Skeletal muscle cell (primary cell): ENCODE measurements at places on chromosomes 2 and 18.

DNA sequence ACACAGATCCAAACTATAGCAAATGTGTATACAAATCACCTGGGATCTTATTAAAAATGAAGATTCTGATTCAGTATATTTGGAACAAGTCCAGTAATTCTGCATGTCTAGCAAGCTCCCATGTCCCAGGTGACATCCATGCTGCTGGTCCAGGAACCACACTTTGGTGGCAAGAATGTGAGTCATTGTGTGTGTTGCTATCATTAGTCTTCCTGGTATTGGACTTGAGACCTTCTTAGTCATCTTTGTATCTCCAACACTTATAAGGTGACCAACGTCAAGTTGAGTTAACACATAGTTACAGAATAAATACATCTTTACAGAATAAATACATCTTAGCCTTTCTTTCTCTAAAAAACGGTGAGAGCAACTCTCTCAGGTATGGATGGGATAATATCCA, 107.9 kb upstream of the NDUFV2 start:
- DNase-seq = no peak

GRCh38 chr2:214519258-214519818, 108.5 kb downstream of the VWC2L start:
- DNase-seq = no peak

DNA sequence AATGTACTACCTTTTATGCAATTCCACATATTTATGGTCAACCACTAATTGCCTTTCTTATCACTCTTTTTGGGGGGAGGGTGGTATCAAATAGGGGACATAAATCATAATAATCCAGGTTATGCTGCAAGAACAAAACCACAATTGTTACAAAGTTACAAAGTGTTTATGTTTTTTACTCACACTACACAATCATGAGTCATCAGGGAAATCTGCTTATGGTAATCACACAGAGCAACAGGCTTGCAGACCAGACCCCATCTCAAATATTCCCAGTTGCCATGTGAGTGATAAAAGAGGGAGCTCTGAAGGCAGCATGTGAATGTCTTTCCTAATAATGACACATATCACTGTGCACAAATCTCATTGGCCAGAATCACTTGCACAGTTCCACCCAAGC, 304.7 kb upstream of the TMEFF2 start:
- DNase-seq = peak; percentile 40

DNA sequence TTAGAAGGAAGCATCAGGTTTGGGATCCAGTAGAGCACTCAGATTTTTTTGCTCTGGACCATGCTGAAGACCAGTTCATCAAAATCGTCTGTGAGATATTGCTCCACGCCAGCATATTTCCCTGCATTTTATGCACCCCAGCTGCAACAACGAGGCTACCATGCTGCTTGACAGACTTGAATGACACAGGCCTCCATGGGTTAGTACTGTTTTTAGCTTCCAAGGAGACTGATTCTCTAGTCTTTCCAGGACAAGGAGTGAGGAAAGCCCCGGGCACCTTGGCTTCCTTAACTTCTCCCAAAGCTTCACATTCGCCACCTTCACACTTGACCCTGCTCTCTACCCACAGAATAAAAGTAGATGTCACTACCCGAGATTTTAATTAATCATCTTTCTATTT, 17.5 kb downstream of the BOD1L2 start:
- DNase-seq = no peak

DNA sequence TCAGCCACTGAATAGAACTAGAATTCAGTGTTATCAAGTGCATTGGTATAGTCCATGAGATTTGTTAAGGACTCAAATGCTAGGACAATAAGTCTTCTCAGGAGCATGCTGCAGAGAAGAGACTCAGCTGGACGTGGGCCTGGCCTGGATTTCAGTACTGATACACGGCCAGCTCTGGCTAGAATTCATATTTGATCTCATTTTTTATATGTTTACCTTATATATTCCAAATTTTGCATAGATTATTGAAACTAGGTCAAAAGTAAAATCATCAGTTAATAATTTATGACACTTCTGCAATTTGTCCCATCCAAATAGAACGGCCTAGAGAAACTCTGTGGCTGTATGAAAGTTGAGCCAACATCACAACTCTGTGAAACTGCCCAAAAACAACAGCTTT, 262.0 kb downstream of the DLGAP1 start:
- DNase-seq = no peak

- no peak for DNase-seq
These were observed 183.5 kb upstream of the GCFC2 start for GRCh38 chr2:75894170-75894569.

DNA sequence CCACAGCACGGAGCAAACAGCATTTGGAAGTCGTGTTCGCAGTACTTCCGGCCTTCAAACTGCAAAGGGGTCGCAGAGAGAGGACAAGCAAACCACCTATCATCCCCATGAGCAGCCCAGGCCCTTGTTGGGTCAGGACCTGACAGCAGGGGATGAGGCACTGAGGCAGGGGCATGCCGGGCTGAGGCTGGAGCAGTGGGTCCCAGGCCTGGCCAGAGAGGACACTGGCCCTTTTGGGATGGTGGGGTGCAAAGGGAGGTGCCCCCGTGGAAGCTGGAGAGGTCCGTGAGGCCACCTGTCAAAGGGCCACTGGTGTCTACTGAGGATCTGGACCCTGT, 8.9 kb downstream of the GPR17 start:
- DNase-seq = no peak

GRCh38 chr18:44729631-44730101, 49.0 kb downstream of the SETBP1 start:
- DNase-seq = peak; percentile 59

DNA sequence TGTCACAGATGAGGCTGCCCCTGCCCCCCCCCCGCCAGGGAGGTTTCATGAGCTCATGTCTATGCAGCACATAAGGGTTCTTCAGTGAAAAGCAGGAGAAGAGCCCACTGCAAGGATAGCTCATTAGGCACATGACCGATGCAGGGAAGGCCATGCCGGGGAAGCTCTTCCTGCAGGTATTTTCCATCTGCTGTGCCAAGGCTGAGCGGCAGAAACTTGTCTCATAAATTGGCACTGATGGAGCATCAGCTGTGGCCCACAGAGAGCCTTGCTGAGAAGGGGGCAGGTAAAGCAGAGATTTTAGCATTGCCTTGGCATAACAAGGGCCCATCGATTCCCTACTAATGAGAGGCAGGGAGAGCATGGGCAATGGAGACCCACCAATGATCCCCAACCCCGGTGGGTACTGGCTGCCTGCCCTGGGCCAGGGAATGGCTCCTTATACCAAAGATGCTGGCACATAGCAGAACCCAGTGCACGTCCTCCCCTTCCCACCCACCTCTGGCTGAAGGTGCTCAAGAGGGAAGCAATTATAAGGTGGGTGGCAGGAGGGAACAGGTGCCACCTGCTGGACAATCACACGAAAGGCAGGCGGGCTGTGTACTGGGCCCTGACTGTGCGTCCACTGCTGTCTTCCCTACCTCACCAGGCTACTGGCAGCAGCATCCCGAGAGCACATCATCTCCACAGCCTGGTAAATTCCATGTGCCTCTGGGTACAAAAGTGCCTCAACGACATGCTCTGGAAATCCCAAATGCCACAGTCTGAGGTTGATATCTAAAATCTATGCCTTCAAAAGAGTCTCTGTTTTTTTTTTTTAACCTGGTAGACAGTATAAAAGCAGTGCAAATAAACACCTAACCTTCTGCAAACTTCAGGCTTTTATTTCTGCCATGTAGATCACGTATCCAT, 41.4 kb downstream of the STEAP3 start:
- DNase-seq = no peak

DNA sequence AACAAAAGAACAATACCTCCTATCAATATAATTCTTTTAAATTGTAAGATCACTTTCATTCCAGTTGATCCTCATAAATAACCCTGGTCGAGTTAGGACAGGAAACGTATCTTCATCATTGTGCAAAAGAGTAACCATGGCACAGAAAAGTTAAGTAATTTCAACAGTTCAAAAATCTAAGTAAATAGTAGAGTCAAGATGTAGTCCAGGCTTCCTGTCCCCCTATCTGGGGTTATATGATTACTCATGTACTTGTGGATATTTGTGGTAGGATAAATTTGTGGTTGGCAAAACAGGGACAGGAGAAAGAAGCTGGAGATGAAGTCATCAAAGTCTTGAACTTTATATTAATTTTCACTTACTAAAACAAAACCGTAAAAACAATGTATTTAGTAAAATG, 772.6 kb downstream of the TSN start:
- peak; percentile 31 for DNase-seq

GRCh38 chr2:71939588-71940535, 207.8 kb downstream of the CYP26B1 start:
- DNase-seq = no peak

GRCh38 chr18:39599251-39599650, 2033.7 kb upstream of the CELF4 start:
- no peak for DNase-seq

GRCh38 chr2:203811491-203812221, 55.9 kb upstream of the CTLA4 start:
- peak; percentile 84 for DNase-seq

- DNase-seq = peak; percentile 7
These were observed at the start of gene CD302 for GRCh38 chr2:159797543-159798375. Gene CD302 (minus strand): TSS chr2:159798208. CDS start chr2:159798198, 10 bp downstream.

DNA sequence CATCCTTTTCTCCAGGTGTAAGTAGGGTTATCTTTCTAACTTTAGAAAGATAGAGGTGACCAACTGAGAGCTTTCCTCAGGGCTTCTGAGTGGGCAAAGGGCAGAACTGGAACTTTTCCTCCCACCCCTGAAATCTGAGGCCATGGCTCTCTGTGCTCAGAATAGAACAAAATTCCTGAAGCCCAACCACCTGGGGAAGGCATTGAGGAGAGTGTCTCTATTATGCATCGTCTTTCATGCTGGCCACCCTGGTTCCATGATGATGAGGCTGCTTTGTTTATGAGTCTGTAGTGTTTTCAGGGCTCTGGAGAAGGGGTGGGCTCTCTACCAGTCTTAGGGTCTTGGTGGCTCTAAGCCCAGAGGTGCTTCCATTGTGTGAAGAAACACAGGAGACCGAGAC, 30.7 kb upstream of the IL1R1 start:
- DNase-seq = no peak

GRCh38 chr2:119680457-119681202, 1.6 kb downstream of the TMEM177 start:
- DNase-seq = no peak

- no peak for DNase-seq
These were observed 527.4 kb upstream of the REG3G start for GRCh38 chr2:78498125-78498524.

- no peak for DNase-seq
These were observed 22.9 kb upstream of the CYTIP start for GRCh38 chr2:157466764-157467163.

GRCh38 chr2:186559848-186560247, 30.0 kb upstream of the ITGAV start:
- no peak for DNase-seq

- no peak for DNase-seq
These were observed 21.2 kb downstream of the AMER3 start for GRCh38 chr2:130776550-130776949.

DNA sequence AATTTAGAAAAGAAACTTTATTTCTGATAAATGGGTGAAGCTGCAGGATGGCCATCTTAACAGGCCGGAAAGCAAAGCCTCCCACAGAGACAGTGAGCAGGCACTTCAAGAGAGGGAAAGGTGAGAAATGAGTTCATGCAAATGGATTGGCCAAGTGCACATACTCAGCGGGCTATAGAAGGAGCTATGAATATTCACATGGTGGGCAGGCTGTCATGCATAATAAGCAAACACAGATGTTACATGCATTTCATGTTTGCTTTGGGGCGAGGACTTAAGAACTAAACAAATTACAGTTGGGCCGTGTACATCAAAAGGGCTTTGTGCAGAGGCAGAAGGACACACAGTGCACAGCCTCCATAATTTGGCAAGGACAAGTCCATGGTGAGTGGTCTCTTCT, 69.8 kb upstream of the MAL start:
- no peak for DNase-seq

- DNase-seq = no peak
These were observed at the start of gene MCFD2 for GRCh38 chr2:46915281-46915810. Gene MCFD2 (minus strand): TSS chr2:46915806. CDS start chr2:46909171, 6,635 bp downstream.

DNA sequence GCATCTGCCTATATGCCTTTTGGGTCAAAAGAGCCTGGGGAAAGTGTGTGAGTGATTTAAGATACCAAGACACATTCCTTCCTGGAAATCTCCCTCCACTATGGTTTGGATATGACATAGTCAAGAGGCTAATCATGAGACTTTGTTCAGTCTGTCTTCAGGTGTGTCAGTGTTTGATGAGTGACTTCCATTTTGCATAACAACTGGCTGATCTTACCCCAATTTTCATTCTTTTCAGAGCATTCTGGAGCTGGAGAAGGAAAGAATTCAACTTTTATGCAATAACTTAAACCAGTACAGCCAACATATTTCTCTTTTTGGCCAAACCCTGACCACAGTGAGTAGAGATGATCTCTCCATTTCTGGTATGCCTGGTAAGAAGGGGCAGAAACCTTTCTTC, 39.4 kb downstream of the SPC25 start:
- DNase-seq = no peak

GRCh38 chr2:2012505-2012904, 268.2 kb upstream of the PXDN start:
- no peak for DNase-seq

DNA sequence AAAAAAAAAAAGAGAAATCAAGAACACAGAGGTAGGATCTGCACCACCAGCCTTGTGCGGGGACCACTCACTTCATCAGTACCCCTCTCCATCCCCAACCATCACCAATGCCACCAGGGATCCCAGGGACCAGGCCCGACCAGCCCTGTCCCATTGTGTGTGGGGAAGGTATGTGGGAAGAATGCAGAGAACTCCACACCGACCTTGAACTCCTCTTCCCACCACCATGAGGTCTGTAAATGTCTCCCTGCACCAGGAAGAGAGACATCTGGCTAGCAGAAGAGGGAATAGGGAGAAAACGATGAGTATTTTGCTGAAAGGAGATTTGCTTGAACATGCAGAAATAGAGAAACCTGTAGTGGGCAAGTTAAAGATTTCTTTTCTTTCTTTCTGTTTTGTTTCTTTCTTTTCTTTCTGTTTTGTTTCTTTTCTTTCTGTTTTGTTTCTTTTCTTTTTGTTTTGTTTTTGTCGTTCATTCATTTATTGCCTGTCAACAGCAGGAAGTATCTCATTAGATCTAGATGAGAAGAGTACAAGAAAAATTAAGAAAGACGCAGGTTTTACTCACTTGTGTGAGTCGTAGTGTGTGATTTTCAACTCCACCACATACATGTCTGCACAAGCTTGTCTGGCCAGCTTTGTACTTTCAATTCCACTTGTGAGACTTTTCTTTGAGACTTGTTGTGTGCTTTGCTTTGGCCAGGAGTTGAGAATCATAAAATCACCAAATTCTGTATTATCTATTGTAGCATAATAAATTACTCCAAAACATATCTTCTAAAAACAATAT, 179.8 kb upstream of the HAAO start:
- DNase-seq = no peak
